ENCODE measurements at places on chromosomes 11 and 22.

DNA sequence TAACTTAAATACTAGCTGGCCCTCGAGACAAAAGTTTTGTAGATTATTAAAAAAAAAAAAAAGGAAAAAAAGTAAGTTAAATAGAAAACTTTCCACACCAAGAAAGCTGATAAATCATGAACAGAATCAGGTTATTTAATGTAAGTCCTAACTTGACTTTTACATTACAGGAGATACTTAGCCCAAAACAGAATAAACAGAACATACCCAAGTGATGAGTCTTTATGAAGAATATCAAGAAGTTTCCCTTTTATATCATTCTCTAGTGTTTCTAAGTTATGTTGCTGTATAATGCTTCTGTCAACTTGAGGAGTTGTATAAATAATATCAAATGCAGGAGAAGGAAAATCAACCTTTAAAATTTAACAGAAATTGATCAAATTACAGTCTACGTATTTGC, 44.5 kb upstream of the RPS13 start:
- no peak for DNase-seq

- DNase-seq, result no peak
Measured at GRCh38 chr11:82118946-82119345, 614.7 kb downstream of the FAM181B start.

GRCh38 chr22:23549198-23549595, 30.9 kb downstream of the IGLL1 start:
- no peak for DNase-seq

GRCh38 chr22:29193021-29193420, 12.7 kb upstream of the EMID1 start:
- no peak for DNase-seq

DNA sequence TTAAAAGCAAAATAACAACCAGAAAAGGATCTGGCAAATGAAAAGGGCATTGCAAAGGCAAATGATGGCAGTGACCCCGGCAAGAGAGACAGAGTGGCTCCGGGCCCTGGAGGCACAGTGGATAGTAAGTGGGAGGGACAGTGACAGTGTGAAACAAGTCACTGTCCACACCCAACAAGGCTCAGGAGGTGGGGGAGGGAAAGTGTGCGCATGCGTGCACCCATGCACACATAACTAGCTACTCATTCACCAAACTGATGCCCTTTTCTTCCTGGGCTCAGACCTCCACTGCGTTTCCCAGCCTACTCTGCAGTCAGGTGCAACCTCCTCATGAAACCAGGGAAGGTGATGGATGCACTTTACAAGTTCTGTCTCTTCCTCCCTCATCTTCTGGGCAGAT, 108.4 kb downstream of the SHANK2 start:
- DNase-seq, result no peak

DNA sequence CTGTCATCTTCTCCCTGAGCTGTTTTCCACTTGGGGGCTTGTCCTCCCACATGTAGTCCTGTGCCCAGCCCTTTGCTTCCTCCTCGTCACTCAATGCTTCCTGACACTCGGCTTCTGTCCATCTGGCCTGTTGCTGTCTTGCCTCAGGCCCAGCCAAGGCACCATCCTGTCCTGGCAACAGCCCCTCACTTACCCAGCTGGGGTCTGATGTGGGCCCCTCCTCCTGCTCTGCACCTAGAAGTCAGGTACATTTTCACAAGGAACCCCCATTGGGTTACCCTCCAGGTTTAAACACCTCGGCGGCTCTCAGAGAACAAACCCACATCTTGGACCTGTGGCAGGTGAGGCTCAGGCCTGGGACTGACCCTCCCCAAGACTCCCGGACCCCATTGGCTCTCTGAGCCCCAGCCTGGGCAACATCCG, 784.8 kb downstream of the TBC1D22A start:
- DNase-seq, result no peak

DNA sequence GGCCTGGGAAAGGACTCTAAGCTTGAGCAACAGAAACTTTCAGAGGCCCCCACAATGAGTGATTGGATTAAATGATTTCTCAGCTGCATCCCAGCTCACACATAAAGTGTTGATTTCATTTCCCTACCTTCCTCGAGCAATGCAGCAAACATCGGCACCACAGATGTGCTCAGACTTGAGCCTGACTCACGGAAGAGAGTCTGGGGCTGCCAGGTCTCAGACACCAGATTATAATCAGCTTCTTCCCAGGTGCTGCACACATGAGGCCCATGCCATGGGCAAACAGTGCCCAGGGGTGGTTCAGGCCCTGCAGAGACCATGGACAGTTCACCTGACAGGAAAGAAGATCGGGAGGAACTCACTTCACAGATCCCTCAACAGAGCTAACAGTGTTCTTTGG, 226.6 kb upstream of the TENM4 start:
- no peak for DNase-seq

- DNase-seq, result no peak
Measured at GRCh38 chr22:27863001-27863400, 56.1 kb downstream of the PITPNB start.

DNA sequence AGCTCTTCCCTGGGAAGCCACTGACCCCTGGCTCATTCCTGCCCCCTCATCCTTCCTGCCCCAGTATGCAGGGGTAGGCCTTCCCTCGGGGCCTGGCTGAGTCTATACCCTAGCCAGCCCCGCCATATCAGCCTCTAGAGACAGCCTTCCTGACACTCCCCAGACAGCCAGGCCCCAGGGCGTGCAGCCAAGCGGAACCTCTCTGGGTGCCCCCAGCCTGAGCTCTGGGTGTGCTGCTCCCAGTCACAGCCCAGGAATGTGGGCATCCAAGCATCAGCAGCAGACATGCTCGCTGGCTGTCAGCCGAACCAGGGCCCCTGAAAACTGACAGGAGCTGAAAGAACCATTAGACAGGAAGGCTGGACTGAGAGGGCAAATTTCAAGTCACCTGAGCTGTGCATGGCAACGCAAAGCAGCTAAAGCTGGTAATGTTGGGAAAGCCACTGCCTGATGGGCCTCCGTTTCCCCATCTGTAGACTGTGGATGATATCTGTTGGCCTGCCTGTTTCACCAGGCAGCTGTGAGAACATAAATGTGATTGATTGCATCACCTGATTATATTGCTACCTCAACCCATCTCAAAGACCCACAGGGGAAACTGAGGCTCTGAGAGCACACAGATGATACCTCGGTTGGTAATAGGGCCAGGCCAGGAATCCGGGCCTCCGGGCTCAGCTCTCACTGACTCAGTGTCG, 93.2 kb downstream of the LRRC32 start:
- DNase-seq, result no peak

GRCh38 chr11:84396521-84396920, 1110.4 kb upstream of the CCDC90B start:
- DNase-seq, result no peak

DNA sequence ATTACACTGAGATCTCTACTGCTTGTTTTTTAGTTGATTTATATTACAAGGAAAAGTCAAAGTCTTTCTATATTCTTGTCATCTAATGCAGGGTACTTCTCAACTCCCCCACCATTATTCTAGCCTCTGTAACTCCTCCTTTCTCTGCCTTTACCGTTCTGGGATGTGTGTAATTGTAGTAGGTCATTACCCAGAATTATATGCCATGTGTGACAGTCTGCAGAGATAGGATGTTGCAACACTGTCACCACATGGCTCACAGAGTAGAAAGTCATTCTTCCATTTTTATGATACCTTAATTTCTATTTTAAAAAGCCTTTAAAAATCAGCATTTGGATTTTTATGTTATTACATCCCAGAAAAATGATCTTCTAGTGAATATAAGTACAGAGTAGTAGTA, 32.7 kb downstream of the ZNF143 start:
- no peak for DNase-seq

- DNase-seq, result no peak
Measured at GRCh38 chr11:2849994-2850770, 35.4 kb downstream of the CDKN1C start.

GRCh38 chr11:64053699-64054098, 18.0 kb downstream of the FLRT1 start:
- no peak for DNase-seq

- no peak for DNase-seq
Measured at GRCh38 chr11:104991994-104992393, 23.6 kb upstream of the CASP4 start.

- DNase-seq, result no peak
Measured at GRCh38 chr11:46952553-46952952, 16.0 kb downstream of the CSTPP1 start.

DNA sequence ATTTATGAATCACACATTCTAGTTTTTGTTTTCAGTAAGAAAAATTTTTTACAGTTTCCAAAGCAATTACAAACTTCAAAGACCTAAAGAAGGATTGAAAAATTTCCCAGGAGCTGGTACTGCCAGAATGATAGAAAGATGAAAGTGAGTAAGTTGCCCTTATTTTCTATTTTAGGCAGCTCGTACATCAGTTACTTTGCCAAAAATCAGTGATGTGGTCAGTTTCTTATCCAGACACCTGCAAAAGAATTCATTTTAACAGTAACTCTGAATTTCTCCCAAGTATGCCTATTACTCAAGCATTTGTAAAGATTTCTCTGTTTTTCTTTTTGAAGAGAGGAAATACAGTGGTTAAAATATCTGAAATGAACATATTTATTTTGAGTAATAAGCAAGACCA, 976.3 kb upstream of the RAG2 start:
- no peak for DNase-seq

DNA sequence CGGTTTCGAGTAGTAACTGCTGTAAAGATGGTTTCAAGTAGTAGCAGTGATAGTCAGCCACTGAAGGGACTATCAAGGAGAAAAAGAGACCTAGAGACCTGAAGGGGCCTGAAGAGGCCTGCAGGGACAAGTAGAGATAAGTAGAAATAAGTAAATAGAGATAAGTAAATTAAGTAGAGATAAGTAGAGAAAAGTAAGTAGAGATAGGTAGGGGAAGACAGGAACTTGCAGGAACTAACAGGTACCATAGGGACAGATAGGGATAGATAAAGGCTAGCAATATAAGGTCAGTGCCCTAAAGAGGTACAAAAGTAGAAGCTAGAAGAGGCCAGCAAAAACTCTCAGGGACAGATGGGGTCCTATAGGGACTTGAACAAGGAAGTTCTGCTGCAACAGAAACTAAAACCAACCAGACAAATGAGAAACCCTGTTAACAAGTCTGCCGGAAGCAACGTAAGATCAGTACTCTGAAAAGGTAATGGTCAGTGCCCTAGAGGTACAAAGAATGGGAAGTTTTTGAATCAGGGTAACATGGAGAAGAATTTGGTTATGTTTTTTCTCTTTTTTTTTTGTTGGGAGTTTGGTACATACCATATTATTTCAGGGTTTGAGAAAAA, 9.6 kb upstream of the SC5D start:
- DNase-seq, result no peak

GRCh38 chr22:37499027-37499707, 13.0 kb upstream of the MFNG start:
- DNase-seq, result no peak

DNA sequence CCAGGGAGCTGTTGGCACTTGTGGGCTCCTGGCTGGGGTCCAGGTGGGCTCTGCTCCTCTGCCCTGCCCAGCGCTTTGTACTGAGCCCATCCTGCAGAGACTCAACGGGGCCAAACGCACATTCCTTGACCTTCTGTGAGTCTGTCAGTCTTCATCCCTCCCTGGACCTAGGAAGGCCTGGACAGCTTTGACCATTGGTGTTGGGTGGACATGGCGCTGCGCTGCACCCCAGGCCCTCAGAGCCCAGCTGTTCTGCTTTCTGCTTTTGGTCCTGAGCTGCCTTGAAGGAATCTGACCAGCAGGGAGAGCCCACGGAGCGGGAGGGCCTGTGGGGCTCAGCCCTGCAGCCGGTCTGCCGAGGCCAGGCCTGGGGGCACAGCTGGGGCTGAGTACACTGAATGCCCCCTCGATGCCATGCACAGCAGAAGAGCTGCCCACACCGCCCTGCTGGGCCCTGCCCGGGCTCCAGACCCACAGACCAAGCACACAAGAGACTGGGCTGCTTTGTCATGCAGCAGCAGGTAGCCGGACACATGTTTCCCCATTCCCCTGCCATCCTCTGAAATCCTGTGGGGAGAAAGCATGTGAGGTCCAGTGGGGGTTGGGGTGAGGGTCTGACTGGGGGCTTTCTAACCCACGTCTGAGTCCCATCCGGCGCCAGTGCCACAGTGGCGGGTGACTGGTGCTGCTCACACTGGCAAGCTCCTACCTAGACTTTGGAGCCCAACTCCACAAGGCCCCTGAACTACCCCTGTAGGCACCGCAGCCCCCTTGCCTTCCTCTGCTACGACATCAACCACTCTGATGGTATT, 24.1 kb upstream of the CCDC188 start:
- no peak for DNase-seq

DNA sequence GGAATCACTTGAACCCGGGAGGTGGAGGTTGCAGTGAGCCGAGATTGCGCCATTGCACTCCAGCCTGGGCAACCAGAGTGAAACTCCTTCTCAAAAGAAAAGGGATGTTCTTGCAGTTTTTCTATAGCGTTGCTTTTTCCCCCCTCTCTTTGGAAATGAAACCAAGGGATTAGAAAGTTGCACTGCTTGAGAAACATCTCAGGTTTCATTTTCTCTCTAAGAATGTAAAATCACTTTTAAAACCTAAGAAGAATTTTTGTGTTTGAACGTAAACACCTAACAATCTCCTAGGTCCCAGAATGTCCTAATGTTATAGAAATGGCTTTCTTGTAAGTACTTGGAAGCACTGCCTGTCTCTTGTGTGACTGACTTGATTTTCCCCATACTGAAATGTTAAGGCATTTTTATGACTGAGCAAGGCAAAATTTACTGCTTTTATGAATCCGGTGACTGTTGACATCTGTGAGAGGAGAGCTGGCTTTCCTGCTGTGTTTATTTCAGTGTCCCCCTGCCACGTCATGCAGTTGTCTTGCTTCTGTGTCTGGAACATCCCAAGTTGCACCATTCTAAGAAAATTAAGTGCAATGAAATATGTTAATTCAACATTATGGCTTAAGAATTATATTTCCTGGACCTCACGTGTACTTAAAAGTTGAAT, 37.7 kb downstream of the NF2 start:
- no peak for DNase-seq

- no peak for DNase-seq
Measured at GRCh38 chr11:3225159-3225758, 6.6 kb upstream of the MRGPRG start.

GRCh38 chr22:49340406-49340805, 487.3 kb downstream of the BRD1 start:
- DNase-seq, result no peak

GRCh38 chr11:92162776-92163175, 61.8 kb upstream of the FAT3 start:
- no peak for DNase-seq

DNA sequence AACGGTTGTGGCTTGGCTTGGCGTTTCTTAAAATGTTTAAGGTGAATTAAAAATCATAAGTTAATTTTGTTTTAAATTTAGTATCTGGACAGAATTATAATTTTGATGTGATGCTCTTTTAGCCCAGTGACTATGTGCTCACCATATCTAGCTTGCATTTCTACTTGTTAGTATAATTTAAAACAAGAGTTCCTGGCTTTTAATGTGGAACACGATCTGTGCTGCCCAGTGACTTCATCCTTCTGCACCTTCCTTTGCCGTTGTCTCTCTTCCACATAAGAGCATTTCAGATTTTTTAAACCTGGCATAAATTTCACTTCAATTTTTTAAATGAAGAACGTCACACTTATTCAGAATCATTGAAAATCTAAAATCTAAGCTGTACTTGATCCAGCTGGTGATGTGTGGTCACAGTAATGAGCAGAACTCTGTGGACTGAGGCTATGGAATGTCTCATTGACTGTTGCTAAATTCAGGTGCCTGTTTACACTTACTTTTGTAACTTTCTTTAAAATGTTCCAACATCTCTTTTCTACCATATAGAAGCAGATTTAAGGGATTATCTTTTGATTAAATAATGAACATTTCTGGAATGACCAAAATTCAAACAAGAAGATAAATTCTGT, 75.4 kb upstream of the ADSL start:
- DNase-seq, result no peak

GRCh38 chr11:116563028-116563711, 209.6 kb downstream of the BUD13 start:
- no peak for DNase-seq
